Breast epithelium (tissue), 4 donors: ENCODE measurements at places on chromosomes 1 and 21. TPM values are rescaled to one million over a fixed set of nuclear protein-coding genes. Genes with fewer than 3 reads are reported as not detected.
A peak's percentile ranks its signal among the peaks of the same experiment; 100 is the strongest.

- DNase-seq, result no peak
Observed at GRCh38 chr1:161962091-161962887, 61.4 kb downstream of the OLFML2B start.

GRCh38 chr1:181010789-181011188, 11.9 kb downstream of the STX6 start:
- no peak for DNase-seq

DNA sequence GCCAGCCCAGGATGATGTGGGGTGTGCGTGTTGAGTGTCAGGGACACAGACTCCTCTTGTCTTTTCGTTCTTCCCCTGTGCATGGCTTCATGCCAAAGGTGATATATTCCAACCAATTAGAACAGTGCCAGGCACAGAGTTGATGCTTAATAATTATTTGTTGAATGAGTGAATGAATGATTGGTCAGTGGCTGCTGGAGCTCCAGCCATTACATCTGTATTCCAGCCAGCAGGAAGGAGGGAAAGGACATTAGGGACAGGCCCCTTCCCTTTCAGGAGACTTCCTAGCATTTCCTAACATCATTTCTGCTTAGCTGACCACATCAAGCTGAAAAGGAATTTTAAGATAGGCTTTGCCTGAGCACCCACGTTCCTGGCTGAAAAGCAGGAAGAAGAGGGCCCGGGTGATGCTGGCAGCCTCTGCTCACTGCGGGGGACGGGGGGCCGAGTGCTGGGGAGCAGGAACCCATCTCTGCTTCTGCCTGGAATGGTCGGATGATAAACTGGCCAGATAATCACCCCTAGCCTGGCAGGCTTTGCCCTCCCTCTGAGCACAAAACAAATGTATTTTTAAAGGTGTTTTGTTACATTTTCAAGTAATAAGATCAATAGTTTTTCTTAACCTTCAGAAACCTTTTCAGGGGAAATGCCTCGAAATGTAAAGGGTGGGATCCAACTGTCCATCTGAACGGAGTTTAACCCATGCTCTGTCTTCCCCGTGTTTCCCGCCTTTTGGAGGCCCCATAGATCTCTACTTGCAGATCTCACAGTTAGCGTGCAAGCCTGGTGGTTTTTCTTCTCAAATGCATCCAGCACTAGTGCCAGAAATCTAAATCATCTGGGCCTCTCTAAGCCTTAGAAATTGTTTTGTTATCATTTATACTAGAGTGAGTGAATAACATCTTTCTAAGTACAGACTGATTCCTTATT, 39.0 kb downstream of the SLC37A1 start:
- DNase-seq, result peak; percentile 12

DNA sequence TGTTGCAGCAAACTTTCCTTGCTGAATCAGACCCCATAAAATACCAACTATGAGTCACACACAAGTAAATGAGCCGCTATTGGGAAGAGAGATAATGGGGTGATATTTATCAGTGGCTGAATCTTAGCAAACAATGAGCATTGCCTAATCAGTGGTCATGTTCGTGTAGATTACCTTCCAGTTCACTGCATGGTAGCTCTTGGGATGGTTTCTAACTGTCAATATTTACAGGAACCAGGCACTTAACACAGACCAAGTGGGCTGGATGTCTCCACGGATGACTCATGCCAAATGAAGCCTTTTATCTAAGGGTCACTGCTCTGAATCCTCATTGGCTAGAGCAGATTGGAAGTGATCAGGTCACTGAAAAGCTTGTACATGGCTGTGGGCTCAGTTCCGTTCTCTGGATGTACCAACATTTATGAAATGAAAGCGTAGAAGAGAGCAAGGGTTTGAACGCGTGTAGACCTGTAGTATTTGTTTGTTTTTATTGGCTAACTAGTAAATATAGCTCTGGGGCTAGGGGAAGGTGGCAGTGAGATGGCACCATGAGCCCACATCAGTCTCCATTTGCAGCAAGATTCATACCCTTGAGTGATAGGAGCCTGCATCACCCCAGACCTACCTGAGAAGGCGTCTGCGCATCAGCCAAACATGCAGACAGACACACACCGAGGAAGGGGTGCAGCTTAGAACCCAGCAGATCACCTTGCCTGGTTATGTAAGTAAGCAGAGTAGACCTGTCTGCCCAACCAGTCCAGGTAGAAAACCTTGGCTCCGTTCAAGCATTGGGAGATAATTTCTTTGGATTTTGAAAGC, 153.3 kb downstream of the TOMM20 start:
- DNase-seq, result no peak

GRCh38 chr1:227940791-227941241, 6.9 kb downstream of the WNT9A start:
- no peak for DNase-seq

DNA sequence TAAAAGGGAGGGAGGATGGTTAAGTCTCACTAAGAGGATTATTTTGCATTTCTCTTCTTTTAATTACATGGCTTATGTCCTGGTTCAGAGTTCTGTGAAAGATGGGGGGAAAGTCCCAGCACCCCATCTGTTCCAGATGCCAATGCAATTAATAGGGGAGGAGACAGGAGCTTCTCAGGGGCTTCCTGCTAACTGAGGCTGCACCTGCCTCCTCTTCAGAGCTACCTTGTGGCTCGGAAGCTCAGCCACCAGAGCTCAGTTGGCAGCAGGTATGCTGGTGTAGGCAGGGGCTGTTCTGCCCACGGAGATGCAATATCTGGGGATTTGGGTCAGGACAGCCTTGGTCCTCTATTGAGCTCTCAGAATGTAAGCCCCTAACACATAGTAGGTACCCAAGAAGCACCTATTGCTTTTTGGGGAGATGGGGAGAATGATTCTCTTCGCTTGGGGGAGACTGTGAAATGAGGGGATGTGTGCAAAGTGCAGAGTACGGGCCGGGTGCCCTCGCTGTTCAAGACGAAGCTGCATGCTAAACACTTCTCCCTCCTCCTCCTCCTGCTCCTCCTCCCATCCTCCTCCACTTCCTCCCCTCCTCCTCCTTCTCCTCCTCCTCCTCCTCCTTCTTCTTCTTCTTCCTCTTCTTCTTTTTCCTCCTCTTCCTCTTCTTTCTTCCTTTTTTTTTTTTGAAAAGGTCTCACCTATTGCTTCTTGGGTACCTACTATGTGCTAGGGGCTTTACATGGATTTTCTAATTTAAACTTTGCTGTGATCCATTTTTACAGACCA, 279.0 kb downstream of the PTPRU start:
- DNase-seq, result no peak

DNA sequence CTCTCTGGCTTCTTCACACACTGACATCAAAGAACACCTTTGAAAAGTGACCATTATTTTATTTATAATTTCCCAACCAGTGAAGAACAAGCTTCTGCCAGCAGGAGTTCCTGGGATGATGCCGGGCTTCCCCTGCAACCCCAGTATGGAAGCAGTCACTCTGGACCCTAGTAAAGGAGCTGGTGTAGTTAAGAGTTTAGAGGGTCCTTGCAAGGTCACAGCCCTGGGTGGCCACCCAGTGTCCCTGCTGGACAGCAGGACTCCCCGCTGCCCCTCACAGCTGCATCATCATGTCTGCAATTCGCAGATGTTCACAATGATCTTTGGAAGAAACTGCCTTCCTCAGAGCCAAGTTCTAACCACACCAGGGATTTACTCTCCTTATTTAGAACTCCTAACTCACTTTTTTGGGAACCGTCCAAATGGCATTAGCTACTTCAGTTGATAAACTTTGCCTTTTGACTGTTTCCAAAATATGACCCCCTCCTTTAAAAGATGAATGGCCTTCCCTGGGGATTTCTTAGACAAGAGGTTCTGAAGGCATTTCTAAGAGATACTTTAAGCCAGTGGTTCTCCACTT, 90.6 kb downstream of the HIVEP3 start:
- no peak for DNase-seq

- DNase-seq, result no peak
Observed at GRCh38 chr1:21868941-21869454, 56.9 kb downstream of the LDLRAD2 start.

DNA sequence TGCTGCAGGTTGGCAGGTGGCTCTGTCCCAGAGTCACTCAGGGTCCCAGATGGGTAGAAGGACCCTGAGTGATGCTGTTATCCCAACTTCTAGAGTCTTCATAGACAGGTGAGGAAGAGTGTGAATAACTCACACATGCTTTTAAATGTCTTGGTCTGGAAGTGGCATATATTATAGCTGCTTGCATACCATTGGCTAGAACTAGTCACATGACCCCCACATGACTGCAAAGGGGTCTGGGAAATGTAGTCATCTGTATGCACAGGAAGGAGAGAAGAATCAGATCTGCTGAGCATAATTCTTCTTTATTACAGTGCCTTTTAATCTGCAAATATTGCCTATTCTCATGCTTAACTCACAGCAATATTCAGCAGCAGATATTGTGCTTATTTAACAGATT, 28.2 kb upstream of the KLHDC7A start:
- DNase-seq, result no peak

GRCh38 chr1:67194209-67194863, 28.1 kb downstream of the IL23R start:
- DNase-seq, result no peak

DNA sequence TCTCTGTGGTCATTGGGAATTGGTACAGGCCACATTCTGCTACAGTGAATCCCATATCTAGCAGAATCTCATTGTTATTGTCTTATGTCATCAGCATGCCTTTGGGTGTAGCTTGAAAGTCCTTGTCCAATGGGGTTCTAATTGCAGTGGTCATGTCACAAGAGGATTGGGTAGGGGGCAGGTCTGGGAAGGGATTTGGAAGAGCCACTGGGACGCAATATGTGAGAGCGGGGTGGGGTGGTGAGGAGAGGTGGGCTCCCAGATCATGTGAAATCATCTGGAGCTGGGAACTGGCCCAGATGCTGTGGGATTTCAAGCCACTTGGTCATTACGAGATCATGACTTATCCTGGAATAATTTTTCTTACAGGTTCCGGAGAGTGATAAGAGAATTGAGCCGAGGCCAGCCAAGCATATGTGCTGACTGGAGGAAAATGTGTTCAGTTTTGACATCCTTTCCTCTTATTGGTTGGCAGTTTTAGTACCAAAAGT, 16.3 kb downstream of the CNIH3 start:
- DNase-seq, result no peak

- DNase-seq, result no peak
Observed at GRCh38 chr1:28322194-28322593, 6.6 kb upstream of the MED18 start.

DNA sequence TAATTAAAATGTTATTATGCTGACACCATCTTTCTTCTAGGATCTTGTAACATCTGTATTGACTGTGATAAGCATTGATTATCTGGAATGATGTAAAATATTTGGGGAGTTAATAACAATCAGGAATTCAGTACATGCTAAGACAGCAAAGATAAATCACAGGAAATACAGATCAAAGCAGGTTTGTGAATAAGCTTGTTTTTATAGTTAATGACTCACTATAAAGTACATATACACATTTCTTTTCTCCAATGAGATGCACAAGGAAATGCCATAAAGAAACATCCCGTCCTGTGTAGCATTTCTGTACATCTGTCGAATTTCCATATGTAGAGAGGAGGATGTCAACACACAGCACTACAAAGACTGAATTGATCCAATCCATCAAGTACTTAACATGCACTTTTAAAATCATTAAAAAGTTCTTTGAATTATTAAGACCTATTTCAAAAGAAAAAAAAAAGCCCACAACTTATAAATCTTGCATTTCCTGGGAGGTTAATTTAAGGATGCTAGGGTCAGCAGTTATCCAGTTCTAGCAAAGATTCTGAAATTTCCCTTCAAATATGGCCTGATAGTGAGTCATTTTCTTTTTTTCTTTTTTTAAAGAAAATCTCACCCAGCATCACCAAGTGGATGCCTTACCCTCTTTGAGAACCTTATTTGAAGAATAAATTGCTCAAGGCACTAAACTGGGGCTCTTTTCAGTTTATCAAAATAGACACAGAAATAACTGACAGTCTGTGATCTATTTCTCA, 243.2 kb upstream of the NR5A2 start:
- DNase-seq, result no peak

DNA sequence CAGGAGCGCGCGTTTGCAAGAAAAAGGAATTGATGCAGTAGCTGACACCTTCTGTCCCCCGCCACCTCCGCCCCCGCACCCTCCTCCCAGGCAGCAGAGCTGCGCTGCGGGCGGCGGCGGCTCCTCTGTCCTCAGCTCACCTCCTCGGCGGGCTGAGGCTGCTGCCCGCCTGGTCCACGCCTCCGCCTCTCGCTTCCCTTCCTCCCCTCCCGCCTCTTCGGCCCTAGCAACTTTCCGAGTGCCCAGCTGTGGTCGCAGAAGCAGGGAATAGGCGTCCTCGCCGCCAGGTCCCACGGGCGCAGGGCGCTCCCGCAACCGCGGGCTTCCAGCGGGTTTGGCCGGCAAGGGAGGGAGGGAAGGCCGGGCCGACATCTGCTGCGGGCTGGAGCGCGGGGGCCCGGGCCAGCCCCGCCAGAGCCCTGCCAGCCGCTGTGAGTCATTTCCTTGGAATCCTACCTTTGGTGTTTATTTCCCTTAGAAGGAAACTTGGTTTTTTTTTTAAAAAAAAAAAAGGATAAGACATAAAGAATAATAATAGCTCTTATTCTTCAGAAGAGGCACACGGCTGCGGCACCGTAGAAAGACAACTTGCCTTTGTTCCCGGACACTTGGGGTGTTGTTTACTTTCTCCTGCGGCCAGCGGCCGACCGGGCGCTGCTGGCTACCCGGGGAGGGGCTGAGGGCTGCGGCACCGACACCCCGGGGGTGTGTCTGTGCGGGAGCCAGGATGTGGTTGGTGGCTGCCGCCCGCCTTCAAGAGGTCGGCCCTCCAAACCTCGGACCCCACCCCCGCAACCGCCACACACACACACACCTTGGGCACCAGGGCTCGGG, 1.1 kb downstream of the SERTAD4 start:
- peak; percentile 71 for DNase-seq

GRCh38 chr1:42429603-42430002, 26.2 kb downstream of the ZMYND12 start:
- DNase-seq, result no peak

S100A1 gene
- 28.5 TPM for total RNA-seq

CDK18 gene
- total RNA-seq, result 12.3 TPM

GMEB1 gene
- 9.8 TPM for total RNA-seq

DFFA gene
- total RNA-seq, result 21.3 TPM

CITED4 gene
- 136 TPM for total RNA-seq
